ENCODE measurements at places on chromosomes 11 and 22.

- no peak for DNase-seq
Measured at GRCh38 chr11:118918128-118918685, 7.5 kb downstream of the BCL9L start.

DNA sequence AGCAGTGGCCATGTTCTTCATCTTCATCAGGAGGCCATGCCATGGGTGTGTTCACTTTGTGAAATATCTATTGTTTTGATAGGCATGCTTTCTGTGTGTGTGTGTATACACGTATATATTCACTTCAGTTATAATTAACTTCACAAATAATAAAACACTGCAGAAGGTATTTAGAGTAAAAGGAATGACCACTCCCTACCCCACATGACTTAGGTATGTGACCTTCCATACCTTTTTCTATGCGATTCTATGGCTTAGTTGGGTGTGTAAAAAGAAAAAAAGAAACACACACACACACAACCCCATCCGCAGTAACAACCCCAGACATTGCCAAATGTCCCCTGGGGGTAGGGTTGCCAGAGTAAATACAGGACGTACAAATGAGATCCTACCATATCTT is 72.0 kb downstream of the CYTH4 start:
- DNase-seq, result no peak

DNA sequence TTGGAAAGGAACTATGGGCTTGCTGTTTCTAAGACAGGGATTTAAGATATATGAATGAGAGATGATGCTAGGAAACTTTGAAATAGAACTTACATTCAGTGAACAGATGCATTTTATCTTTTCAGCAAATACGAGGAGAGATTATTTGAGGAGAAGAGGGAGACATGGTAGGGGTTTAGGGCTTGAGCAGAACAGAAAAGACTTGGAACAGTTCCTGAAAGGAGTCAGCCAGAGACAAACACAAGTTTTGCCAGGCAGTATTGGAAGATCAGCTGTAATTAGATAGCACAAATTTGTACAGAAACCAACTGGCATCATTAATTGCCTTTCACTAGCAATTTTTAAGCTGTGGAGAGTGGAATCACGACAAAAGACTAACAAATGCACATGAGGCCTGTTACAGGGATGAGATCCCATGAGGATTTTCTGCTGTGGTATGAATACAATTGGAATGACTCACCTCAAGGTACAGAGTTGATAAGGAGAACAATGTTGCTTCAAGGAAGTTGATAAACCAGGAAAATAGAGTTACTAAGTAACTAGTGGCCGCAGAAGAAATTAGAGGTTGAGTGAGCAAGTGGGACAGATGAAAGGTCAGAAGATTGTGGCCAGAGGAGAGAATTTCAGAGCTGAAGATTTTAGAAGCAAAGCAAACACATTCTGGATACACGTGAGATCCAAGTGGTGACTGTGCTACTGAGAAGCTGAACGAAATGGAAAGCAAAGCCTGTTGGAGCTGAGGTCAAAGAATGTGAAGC is 67.9 kb downstream of the CYB5R2 start:
- no peak for DNase-seq

- DNase-seq, result no peak
Measured at GRCh38 chr11:120462825-120463224, 48.7 kb upstream of the GRIK4 start.

GRCh38 chr11:61061081-61061826 is 41.0 kb upstream of the CD5 start:
- DNase-seq, result no peak

DNA sequence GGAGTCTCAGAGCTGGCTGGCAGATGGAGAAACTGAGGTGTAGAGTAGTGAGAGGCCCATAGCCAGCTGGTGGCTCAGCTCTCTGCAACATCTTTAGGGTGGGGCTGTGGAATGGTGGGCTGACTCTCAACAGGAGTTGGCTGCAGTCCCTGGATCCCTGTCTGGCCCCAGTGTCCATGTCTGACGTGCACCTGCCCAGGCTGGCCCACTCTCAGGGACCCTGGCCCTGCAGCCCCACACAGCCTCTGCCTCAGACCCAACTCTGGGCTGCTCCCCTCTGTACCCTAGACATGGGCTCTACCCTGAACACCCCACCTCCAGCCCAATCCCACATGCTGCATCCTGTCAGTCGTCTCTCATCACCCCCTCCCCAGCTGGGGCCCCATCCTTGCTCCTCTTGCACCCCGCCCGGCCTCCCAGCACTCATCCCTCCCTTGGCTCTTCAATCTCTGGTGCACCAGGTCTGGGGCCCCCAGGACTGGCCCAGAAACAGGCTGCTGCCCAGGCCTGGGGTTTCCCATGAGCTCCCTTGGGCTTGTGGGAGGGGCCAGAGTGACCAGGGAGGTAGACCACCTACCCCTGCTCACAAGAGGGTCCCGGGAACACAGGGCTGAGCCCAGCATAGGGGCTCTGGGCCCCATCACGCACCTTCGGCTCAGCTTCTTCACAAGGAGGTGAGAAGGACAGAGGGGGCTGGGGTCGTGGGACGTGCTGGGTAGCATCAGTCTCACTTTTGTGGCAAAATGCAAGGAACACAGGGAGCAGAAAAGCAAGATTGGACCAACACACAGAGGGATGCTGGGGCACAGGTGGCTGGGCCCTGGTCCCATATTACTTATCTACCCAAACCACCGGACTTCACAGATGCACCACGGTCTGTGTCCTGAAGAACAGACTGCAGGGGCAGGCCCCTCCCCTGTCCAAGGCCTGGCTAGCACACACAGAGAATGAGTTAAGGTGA is 31.5 kb downstream of the ARVCF start:
- no peak for DNase-seq

- no peak for DNase-seq
Measured at GRCh38 chr11:34929794-34930763, 13.7 kb downstream of the PDHX start.

- DNase-seq, result no peak
Measured at GRCh38 chr11:11329062-11329806, 23.8 kb downstream of the CSNK2A3 start.

DNA sequence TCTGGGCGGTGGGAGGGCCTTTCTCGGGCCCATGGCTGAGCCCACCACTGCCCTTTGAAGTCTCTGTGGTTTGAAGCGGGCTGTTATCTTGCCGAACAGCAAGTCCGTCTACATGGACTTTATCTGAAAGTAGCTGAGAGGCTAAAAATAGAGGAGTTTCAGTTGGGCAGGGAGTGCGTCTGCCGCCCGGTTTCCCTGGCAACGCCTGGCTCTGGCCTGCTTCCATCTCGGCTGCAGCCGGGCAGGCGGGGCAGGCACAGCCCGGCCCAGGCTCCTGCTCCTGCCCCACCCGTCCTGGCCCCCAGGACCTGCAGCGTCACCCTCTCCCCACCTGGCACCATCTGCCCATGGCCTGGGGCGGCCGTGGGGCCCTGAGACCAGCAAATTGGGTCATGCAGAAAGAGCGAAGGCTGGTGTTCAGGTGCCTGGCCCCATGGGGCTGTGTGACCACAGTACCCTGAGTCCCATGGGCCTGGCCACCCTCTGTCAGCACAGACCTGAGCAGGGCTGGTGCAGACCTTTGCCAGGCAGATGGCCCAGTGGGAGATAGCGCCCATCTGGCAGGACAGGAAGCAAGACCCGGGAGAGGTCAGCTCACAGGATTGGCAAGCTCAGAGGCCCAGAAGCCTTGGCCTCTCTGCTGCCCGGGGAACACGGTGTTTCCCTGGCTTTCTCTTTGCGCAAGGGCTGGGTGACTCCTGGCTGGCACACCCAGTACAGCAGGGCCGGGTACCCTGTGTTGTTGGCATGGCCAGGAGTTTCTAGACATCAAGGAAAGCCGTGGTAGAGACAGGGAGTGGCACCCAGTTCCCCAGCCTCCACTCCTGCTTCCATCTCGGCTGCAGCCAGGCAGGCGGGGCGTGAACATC is 79.1 kb upstream of the KCNQ1OT1 start:
- peak; percentile 21 for DNase-seq

- no peak for DNase-seq
Measured at GRCh38 chr11:93622043-93622442, 39.4 kb upstream of the CEP295 start.

- DNase-seq, result no peak
Measured at GRCh38 chr11:107550304-107550703, 15.2 kb downstream of the ALKBH8 start.

- DNase-seq, result no peak
Measured at GRCh38 chr11:33172996-33173395, 11.7 kb upstream of the CSTF3 start.

DNA sequence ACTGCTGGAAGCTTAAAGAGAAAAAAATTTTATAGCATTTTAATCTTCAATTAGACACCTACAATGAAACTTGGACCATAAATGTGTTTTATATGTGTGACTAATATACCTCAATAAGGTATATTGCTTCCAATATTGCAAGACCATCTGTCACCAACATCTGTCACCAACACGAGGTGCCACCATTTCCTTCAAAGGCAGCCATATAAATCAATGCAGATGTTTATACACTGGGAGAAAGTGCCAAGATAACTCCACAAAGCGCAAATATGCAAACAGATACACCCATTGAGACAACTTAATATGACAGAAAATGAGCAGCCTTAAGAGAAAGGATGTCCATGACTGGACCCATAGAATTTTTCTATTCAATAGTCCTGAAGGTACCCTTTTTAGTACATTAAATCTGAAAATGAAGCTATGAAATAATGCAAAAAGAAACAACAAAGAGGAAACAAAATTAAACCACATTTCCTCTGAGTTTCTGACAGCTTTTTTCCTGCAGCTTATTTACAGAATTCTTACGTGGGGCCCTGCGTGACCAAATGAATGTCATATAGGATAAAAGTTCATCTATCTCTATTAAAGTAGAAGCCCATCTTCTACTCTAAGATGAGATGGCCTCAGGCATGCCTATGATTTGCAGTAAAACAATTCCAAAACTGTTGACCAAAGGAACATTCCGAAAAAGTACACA is 12.5 kb downstream of the MPZL3 start:
- DNase-seq, result no peak

GRCh38 chr11:35126879-35127581 is 11.9 kb upstream of the CD44 start:
- no peak for DNase-seq

GRCh38 chr22:49019737-49020713 is 807.6 kb downstream of the BRD1 start:
- no peak for DNase-seq

DNA sequence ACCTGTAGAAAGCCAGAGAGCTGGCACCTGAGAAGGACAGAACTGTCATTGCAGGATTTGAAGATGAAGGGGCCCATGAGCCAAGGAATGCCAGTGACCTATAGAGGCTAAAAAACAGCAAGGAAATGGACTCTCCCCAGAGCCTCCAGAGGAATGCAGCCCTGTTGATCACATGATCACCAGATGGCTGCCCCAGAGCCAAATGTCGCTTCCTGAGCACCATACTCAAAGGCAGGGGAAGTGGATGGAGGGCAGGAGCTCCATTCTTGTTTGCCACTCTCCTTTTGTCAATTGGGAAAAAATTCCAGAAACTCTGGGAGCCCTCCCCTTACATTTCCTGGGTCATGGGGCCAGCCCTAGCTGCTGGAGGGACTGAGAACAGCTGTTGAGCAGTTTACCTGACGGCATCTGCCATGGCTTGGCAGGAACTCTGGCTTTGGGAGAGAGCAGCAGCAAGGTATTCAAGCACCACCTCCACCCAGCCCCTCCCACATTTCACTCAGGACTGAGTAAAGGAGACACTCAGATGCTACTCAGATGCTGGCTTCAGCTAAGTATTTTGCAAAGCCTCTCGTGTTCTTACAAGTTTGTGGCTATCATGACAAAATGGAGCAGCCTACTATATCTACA is 46.9 kb downstream of the DKK3 start:
- no peak for DNase-seq

DNA sequence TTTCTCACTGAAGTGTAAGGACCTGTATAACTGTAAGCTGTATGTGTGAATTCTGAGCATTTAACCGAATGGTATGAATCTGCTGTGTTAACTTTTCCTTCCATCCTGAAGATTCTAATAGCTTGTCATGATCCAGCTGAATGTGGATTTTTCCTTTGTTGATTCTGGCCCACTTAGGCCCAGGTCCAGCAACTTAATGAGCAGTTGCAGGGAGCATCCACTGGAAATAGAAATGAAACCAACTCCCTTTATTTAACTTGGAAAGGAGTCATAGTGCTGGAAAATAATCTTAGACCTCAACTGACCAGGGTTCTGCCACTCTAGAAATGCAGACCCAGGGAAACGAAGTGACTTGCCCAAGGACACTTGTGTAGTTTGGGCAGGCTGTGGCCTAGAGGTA is 142.3 kb upstream of the MTNR1B start:
- DNase-seq, result no peak

GRCh38 chr22:38228873-38229740 is 27.3 kb downstream of the MAFF start:
- DNase-seq, result no peak

- DNase-seq, result no peak
Measured at GRCh38 chr11:21948876-21949275, 244.0 kb upstream of the ANO5 start.

DNA sequence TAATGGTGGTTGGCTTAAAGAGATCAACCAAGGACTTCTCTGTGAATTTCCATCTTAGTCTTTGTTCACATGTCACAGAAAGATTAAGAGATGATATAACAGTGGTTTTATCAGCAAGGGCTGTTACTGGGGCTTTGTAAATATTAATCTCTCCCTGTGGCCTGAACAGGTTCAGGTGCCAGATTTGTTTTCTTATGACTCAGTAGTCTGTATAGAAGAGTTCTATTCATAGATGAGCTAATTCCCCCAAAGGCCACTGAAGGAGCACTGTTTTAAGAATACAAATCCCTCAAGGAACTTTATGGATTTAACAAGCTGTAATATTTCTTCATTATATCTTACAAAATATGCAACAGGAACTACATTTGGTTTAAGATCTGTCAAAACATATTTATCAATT is 50.4 kb downstream of the TCP11L1 start:
- no peak for DNase-seq

DNA sequence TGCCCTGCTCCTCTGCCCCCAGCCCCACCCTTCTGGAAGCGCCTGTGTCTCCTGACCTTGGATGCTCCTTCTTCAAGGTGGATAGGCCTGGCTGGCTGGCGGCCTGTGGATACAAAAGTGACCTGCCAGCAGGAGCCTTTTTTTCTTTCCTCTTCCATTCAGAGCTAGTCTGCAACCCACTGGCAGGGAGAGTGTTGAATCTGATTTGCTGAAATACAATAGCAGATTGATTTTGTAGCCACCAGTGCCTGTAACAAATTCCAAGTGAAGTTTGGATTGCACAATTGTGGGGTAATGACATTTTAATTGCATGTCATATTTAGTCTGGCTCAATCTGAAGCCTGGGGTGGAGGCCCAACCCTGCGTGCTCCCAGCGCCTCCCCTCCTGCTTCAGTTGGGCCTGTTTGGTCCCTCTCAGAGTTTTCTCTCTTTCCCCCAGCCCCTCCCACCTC is 97.2 kb downstream of the GRIK4 start:
- DNase-seq, result no peak
